ENCODE measurements at places on chromosomes 5 and 9.

GRCh38 chr5:73542020-73542419 is 23.4 kb downstream of the ANKRA2 start:
- DNase-seq = no peak

DNA sequence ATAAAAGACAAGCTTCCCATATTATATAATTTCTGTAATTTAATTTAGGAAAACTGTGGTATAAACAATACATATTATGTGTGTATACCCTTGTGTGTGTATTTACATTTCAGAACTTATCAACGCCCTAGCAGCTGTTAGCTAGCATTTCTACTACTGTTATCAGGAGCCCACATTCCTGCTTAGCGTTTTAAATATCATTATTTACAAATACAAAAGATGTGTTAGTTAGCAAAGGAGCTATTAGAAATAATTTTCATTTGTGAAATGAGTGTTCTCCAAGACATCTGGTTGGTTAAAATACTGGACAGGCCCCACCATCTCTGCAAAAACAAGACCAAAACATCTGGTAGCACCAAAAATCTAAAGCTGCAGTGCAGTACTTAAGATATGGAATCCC is 48.0 kb downstream of the EPB41L4A start:
- no peak for DNase-seq

- DNase-seq = no peak
Measured at GRCh38 chr9:125564631-125565030, 142.4 kb downstream of the MAPKAP1 start.

DNA sequence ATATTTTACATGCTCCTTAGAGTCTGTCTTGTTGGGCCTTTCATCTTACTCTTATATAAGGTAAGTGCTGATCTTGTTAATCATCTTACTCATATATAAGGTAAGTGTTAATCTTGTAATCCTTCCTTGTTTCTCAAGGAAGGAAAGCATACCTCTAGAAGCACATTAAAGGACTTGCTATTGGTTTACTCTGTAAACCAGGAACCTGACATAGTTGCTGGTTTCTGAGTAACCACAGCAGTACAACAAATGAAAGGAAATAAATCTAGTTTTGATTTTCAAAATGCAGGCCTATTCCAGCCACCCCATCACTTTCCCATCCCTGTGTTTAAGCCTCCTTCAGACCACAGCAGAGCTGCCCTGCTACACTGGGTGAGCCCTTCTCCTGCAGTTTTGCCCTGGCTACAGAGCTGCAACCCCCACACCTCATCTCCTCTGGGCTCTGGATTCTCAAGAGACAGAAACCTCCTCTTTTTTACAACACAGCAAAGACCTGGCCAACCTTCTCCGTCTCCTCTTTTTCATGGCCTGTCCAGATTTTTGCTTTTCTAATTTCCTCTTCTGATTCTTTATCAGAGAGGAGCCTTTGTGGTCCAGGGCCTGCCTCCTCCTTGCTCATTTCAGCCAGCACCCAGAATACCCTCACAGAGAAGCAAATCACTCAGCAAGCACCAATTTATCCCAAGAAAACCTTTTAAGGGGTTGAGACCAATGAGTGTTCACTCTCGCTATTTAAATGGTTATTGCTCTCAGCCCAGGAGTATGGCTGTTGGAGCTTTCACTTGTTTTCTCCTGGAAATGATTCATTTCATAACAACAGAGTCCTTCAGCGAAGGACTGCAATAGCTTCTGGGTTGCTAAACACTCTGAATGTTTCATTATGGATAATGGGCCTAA is 103.2 kb downstream of the FSTL4 start:
- DNase-seq = no peak

GRCh38 chr5:133214153-133214820 is 162.5 kb downstream of the HSPA4 start:
- no peak for DNase-seq

GRCh38 chr9:134855900-134856377 is 24.7 kb upstream of the FCN2 start:
- no peak for DNase-seq

DNA sequence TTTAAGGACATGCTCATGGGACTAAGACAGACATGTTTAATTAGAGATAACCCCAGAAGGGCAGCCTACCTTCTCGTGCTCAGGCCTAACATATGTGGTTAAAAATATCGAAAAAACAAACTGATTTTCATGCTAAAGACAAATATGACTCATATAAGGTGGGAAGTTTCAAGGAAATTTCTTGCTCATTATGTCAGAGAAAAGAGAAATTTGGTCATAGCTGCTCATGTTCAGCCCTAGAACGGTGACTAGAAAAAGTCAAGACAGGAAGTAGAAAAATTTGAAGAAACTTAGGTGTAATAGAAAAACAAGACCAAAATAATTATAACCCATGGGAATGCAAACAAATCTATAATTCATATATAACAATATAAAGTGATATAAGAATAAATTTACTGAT is 120.6 kb downstream of the PRDM9 start:
- no peak for DNase-seq
